ENCODE measurements at places on chromosomes 16 and 17.
A peak's percentile ranks its signal among the peaks of the same experiment; 100 is the strongest.

DNA sequence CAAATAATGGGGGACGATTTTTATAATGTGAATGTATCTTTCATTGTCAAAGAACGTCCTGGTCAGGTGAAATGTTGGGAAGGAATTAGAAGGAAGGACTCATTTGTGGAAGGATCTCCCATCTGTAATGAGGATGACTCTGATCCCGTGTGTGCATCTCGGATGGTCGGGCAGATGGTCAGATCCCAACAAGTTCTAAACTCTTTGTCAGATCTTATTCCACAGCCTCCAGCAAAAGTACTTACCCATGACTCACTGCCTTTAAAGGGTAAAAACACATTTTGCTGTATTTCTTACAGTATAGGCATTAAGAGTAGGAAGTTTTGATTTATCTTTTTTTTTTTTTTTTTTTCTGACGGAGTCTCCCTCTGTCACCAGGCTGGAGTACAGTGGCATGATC, 539 bp upstream of the KRTAP4-8 start:
- DNase-seq: no peak

- DNase-seq: no peak
Measured at GRCh38 chr17:16297367-16298139, 55.7 kb downstream of the CENPV start.

DNA sequence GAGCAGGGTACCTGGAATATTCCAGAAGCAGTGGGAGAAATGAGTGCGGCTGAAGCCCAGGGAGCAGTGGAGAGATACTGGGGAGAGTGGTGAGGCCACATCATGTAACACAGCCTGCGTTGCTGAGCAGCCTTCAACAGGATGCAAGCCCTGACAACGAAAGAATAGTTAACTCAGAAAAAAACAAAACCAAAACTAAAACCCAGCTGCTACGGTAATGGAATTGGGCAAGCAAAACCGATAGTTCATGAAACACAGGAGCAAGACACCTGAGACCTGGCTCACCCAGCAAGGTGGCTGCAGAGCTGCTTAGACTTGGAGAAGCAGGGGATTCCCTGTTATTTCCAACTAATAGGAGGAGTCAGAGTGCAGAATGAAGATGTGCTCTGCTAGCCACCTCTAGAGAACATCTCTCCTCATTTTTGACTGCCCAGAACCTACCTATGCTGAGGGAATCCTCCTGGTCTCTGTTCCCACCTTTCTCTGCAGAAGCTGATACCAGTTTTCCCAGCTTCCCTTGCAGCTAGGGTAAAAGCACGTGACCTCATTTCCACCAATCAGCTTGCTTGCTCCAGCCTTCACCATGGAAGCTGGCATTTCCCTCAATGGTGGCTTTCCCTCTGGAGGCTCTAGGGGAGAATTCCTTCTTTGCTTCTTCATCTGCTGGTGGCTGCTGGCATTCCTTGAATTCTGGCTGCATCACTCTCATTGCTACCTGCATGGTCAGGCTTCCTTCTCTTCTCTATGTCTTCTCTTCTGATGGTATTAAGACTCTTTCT, 59.4 kb upstream of the XYLT1 start:
- peak; percentile 1 for DNase-seq

DNA sequence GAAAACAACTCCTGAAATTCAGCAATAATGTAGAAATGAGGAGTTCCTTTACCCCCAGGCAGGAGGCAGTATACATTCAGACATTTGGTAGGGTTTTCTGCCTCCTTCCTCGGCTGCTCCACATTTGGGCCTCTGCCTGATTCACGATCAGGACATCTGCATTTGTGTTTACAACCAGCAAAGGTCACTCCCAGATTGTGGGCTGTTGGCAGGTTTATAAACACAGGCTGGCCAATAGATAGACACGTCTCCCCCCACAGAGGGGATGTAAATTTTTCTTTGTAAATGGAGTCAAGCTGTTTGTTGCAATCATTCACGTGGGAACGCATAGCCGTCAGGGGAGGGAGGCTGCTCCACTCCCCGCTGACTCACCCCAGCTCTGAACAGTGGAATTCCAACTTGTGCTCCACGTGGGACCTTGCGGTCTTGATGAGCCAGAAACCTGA, 252.1 kb upstream of the N4BP1 start:
- DNase-seq: no peak

DNA sequence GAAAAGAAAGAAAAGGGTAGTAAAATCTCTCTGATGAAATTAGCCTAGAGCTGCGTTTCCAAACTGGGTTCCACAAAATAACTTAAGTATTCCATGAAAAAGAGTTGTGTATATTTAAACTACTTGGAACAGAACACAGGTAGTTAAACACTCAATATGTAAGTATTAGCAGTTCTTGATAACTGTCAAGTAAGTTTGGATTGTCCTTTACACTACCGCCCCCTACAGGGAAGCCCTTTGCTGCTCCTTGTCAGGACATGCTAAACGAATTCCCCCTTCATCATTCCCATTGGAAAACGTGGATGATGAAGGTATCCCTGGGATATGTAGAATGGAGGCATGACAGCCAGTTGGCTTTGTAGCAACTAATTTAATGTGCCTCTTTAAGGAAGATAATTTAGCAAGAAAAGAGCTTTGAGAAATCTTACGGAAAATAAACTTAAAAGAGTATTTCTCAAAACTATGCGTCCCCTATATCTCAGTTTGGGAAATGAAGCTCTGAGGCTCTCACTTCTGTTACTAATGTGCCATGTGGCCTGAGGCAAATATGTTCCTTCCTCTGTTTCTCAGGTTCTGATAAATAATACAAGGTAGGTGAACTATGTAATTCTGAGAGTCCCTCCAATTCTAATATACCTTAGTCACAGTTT, 18.8 kb downstream of the NCBP3 start:
- peak; percentile 61 for DNase-seq

DNA sequence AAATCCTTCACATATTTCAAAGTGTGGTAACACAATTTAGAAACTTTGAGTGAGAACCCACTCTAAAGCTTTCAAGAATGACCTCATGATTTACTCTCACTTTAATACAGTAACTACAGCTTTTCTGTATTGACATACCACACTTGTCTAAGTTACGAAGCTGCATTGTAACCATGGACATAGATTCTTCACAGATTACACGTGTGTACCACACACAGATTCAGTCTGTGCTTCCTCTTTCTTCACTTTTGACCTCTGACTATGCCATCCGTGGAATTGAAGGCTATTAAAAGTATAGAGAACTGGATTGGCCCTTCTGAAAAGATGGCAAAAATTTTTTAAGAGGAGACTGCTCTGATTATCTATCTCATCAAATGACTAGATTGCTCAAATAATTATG, 172.7 kb downstream of the TANC2 start:
- DNase-seq: no peak

GRCh38 chr16:80174416-80174815, 366.4 kb upstream of the DYNLRB2 start:
- no peak for DNase-seq

DNA sequence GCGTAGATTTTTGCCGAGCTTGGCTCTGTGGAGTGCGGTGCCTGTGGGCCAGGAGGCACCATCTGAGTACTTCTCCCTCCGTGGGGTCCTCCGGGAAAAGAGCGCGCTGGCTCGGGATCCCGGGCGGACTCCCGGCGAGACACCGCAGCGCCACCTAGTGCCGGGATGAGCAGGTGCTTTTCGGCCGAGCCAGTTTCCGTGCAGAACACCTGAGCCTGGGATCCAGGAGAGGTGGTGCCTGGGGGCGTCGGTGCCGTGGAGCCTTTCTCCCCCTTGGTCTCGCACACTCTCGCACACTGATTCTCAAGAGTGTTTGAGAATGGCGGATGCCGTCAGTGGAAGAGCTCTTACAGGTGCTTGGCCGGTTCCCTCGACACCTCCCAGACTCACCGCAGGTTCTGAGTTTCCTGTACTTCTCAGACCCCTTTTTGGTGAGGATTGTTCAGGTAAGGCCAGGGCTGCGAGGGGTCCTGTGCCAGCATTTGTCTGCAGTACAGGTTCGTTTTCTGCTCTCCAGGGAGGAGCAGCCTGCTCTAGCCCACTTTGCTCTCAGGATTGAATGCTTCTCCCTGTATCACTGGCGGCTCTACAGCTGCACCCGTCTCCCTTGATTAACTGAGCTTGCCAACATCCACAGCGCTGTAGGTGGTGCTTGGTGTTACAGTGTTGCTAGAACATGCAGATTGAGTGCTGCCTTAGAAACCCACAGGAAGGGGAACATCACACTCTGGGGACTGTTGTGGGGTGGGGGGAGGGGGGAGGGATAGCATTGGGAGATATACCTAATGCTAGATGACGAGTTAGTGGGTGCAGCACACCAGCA, 23.3 kb downstream of the TBCD start:
- no peak for DNase-seq

- DNase-seq: no peak
Measured at GRCh38 chr16:11774065-11774626, 22.9 kb downstream of the ZC3H7A start.

DNA sequence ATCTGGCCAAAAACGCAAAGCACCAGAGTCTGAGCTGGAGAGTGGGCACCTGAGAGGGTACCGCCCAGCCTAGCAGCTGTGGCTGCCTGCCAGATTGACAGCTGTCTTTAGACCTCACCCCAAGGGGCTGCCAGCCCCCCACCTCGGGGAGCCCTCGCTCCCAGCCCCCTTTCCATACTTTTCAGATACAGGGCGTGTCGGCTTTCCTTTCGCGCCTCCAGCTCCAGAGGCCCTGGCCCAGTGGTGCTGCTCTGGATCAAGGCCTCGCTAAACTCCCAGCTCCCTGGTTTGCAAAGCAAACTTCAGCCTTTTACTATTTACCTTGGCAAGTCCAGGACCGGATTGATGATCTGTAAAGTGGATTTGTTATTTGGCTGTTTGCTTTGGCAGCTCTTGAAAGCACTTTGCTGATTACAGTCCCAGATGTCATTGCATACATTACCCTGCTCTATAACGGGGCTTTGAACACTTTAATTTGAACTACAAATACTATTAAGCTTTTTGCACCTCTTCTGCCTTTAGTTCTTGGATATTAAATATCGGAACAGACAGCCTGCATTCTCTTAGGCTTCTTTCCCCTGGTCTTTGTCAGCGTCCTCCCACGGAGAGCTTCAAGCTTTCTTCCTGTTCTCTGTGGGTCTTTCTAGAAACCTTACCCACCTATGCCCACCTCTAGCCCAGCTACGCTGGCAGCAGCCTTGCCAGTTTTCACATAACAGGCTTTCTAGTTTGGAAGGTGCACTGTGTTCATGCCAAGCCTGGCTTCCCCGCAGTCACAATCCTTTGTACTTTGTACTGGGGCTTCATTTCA, 63.6 kb upstream of the TBX2 start:
- DNase-seq: no peak

- no peak for DNase-seq
Measured at GRCh38 chr16:48681520-48681919, 71.5 kb upstream of the N4BP1 start.

GRCh38 chr16:12455287-12455798, 348.3 kb downstream of the CPPED1 start:
- DNase-seq: no peak
